ENCODE measurements at places on chromosomes 4 and X.

GRCh38 chrX:155313766-155314165 lies 20.6 kb downstream of the CLIC2 start:
- no peaks in the 10 kb centered on the region for H3K36me3 ChIP-seq
- no peak for DNase-seq
- H3K27ac ChIP-seq = no peak overlapping the region
- no peaks in the 10 kb centered on the region for H3K4me1 ChIP-seq
- H3K4me3 ChIP-seq = no peak overlapping the region
- no peaks in the 10 kb centered on the region for H3K27me3 ChIP-seq

- H3K27me3 ChIP-seq = no peaks in the 10 kb centered on the region
- H3K36me3 ChIP-seq = no peaks in the 10 kb centered on the region
- DNase-seq = no peak
Observed at GRCh38 chr4:1047106-1047975, 35.9 kb downstream of the FGFRL1 start.

DNA sequence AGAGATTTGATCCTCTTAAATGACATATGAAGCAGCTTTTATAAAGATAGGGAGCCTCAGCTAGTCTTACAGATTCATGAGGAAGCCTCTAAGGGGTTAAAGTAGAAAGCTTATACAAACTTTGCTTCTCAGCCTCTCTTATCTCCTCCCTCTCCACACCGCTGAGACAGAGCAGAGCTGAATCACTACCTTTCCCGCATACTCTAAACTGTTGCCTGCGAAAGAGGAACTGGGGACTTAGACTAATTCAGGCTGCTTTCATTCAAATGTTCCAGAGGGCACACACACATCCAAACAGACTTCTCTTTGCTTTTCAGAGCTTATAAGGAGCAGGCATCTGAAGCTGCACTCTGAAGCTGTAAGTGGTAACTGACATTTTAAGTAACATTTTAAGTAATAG lies at the start of gene SERTM2:
TSS of gene SERTM2 (plus strand) at position 169 of the 400 bp plus-strand sequence. CDS start 7,213 bp downstream, outside the sequence.
- H3K27me3 ChIP-seq = no peaks in the 10 kb centered on the region
- H3K4me1 ChIP-seq = no peaks in the 10 kb centered on the region
- DNase-seq = no peak
- no peak within 1 kb of the TSS for H3K27ac ChIP-seq
- no peaks in the 10 kb centered on the region for H3K36me3 ChIP-seq

DNA sequence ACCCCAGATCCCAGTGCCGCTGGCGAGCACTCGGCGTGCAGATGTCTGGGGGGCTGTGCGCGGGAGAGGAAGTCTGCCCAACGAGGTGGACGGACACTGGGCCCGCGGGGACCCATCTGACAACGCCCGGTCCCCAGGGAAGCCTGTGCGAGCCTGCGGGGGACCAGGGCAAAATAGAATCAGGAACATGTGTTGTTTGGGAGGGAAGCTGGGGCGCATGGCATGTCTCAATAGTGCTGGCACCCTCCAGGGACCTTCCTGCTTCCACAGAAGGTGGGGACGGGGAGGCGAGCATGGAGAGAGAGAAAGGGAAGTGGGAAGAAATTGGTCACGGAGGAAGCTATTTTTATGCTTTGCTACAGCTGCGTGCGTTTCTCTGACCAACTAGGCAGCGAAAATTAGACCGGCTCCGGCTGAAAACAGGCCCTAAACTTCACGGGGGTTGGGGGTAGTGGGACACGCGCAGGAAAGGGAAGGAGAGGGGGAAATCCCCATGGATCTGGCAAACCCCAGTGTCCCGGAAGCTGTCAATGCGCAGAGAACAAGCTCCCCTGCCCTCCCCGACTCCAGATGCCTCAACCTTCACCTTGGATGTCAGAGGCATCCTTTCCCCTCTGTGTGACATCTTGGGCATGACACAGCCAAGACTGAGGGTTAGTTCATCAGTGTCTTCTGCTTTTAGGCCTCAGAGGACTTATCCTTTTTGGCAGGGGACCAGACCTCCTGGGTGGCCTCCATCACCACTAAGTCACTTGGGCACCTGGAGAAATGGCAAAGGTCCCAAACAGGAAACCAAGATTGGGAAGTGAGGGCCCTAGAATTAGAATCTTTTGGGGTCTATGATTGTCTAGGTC lies 169.8 kb upstream of the BCOR start:
- H3K27ac ChIP-seq = no peak overlapping the region
- H3K4me3 ChIP-seq = peak overlapping the region; percentile 76
- H3K36me3 ChIP-seq = no peaks in the 10 kb centered on the region
- peaks cover 16% of the 10 kb centered on the region for H3K4me1 ChIP-seq

GRCh38 chr4:7389101-7389701 lies 45.5 kb downstream of the PSAPL1 start:
- H3K27ac ChIP-seq = no peak overlapping the region
- H3K4me3 ChIP-seq = no peak overlapping the region
- H3K4me1 ChIP-seq = no peaks in the 10 kb centered on the region
- no peaks in the 10 kb centered on the region for H3K36me3 ChIP-seq
- no peak for DNase-seq
- H3K27me3 ChIP-seq = peaks cover 31% of the 10 kb centered on the region

DNA sequence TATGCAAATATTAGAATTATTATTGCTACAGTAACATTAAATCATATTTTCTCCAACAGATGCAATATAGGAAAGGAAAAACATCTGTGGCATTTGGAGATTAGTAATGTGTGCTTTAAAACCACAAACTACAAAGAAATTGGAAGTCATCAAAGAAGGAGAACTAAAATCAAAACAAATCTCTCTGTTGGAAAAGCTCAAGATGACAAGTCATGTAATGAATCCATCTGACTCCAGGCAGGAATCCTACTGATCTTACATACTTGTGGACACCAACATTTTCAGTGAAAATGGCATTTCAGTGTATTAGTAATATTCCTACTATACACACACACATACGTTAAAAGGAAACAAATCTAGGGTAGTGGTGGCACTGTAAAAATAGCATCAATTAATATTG lies 98.2 kb downstream of the SLC39A8 start:
- H3K4me1 ChIP-seq = no peaks in the 10 kb centered on the region
- no peak overlapping the region for H3K27ac ChIP-seq
- H3K4me3 ChIP-seq = no peak overlapping the region
- DNase-seq = no peak

GRCh38 chr4:10977534-10977933 lies 293.0 kb upstream of the CLNK start:
- H3K27ac ChIP-seq = no peak overlapping the region
- no peak for DNase-seq
- no peak overlapping the region for H3K4me3 ChIP-seq
- H3K4me1 ChIP-seq = no peaks in the 10 kb centered on the region
- no peaks in the 10 kb centered on the region for H3K36me3 ChIP-seq

DNA sequence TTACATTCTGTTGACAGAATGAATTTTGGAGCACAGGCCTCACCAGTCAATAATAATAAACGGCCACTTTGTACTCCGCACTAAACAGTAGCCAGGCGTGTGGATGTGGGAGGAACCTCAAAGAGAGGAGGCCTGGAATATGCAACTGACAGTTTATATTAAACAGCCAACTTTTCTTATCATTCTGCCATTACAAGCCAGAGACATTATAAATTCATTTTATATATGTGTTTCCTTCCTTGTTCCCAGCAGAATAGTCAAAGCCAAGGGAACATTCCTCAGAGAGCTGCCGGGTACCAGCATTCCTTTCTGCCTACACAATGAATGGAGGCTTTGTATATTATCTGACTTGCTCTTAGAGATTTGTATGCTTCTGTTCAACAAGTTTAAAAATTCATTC lies 436.5 kb upstream of the FTHL17 start:
- no peak overlapping the region for H3K4me3 ChIP-seq
- H3K27ac ChIP-seq = no peak overlapping the region
- H3K4me1 ChIP-seq = no peaks in the 10 kb centered on the region
- H3K27me3 ChIP-seq = no peaks in the 10 kb centered on the region
- DNase-seq = no peak

DNA sequence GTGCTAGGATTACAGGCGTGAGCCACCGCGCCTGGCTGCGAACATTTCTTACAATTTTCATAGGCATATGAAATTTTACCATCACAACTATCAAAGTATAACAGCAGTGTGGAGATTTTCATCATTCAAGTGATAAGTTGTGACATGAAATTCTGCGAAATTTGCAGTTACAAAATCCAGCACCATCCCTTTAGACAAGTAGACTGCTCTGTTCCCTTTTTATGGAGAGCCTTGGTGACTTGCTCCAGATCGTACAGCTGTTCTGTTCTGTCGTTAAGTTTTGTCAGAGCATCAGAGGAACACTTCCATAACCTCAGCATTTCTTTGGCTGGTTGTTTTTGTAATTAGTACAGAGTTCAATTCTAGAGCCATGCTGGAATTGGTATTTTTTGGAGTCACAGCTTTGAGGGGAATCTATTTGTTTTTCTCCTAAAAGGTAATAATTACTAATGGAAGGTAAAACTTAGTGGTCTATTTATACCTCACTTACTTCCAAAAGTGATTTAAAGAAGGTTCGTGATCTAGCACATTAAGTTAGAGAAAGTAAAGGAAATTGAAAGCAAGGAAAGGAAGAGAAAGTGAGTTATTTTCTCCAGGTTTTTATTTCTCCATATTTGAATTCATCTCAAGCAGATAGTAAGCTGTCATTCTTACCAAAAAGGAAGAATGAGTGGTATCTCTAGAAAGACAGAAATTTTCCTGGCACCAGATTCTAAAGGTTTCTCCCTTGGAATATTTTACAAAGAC lies 22.1 kb downstream of the ZRSR2 start:
- no peak overlapping the region for H3K4me3 ChIP-seq
- peaks cover 20% of the 10 kb centered on the region for H3K4me1 ChIP-seq
- H3K27me3 ChIP-seq = no peaks in the 10 kb centered on the region

GRCh38 chr4:100166297-100167039 lies 23.8 kb downstream of the DDIT4L start:
- no peak for DNase-seq
- H3K4me1 ChIP-seq = no peaks in the 10 kb centered on the region
- H3K27me3 ChIP-seq = no peaks in the 10 kb centered on the region
- no peak overlapping the region for H3K4me3 ChIP-seq

DNA sequence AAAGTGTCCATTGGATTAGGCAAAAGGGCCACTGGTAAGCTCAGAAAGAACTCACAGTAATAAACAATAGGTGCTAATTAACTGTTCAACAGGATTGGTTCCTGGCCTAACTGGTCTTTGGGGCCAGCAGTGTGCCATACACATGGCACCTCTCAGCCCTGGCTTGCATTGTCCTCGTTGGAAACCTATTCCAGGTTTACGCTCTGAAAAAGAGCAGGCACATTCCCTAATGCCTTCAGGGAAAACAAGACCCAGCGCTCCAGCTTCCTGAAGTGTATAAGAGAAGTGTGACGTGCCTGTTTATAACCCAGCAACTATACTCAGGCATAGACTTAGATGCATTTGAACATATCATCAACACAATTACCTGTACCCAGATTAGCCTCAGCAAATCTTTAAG lies 51.9 kb upstream of the RBM47 start:
- H3K27ac ChIP-seq = no peak overlapping the region
- no peaks in the 10 kb centered on the region for H3K36me3 ChIP-seq
- no peaks in the 10 kb centered on the region for H3K27me3 ChIP-seq

GRCh38 chrX:10972706-10973105 lies 138.4 kb upstream of the HCCS start:
- H3K4me3 ChIP-seq = no peak overlapping the region
- DNase-seq = no peak
- H3K27me3 ChIP-seq = no peaks in the 10 kb centered on the region
- H3K36me3 ChIP-seq = no peaks in the 10 kb centered on the region

DNA sequence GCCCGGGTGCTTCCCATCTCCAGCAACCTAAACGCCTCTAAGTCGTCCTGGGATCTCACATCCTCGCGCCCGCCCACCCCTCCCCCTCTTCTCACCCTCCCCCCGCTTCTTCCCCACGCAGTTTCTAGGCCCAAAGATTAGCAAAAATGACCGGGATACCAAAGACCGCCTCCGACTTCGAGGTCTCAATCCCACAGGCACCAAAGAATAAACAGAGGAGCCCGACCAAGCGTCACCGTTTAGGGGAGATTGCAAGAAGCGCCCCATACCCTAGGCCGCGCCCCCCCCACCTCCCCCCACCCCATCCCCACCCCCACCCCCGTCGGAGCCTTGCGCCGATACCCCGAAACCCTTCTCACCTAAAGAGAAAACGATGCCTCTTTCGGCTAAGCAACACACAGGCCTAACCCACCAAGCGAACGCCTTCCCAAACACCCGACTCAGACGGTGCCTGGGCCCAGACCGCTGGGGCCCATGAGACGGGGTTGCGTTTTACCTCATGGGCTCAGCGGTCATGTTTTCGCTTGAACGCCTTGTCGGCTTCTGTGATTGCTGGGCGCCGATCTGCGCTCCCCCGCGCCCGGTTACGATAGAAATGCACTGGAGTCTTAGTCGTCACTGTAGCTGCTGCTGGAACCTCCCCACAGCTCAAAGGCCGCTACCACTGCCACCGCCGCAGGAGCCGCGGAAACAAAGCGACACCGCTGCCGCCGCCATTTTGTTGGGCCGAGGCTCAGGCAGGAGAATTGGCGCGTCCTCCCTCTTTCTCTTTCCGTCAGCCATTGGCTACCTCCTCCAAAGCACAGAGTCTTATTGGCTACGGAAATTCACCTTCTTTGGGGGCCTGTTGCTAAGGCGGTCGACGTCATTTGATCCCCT lies at the start of gene ATRX:
TSS of gene ATRX (minus strand) at position 731 of the 879 bp plus-strand sequence. CDS start at position 516, 215 bp downstream.
- no peaks in the 10 kb centered on the region for H3K27me3 ChIP-seq
- peaks cover 25% of the 10 kb centered on the region for H3K4me1 ChIP-seq
- peak within 1 kb of the TSS; percentile 93 for H3K4me3 ChIP-seq

GRCh38 chr4:151355155-151355554 lies 29.8 kb upstream of the SH3D19 start:
- no peak overlapping the region for H3K4me3 ChIP-seq
- H3K4me1 ChIP-seq = no peaks in the 10 kb centered on the region

DNA sequence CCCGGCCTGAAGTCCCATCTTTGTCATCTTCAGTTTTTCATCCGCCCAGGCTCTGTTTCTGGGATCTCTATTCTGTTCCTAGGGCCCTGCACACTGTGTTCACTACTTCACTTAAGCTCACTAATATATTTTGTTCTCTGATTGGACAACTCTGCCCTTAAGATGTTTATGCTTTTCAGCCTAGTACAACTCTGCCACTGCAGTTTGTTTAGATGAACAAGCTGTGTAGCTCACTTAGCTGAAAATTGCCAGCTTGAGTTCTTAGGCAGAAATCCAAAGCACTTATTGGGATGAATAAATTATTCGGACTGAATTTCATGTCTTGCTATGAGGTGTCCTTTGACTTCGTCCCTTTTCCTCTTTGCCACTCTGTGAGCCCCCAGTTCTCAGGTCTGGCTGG lies 60.8 kb downstream of the NYX start:
- no peak overlapping the region for H3K4me3 ChIP-seq
- H3K27ac ChIP-seq = no peak overlapping the region
- no peaks in the 10 kb centered on the region for H3K36me3 ChIP-seq
- peaks cover 2% of the 10 kb centered on the region for H3K4me1 ChIP-seq
- DNase-seq = no peak

DNA sequence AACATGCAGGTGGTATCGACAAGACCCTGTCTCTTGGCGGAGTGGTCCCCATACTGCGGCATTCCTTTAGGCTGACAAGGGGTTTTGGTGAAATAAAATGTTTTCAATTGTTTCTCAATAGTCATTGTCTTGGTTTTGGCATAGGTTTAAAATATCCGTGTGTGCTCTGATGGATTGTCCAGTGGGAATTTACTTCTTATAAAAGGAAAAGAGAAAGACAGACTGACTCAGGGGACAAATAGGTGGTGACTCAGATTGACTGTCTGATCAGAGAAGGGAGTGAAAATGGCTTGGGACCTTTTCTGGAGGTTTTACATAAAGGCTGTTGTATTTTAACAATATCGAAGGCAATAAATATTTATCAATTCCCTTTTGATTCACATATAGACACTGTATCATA lies 129.8 kb downstream of the SORBS2 start:
- H3K36me3 ChIP-seq = no peaks in the 10 kb centered on the region
- H3K4me1 ChIP-seq = no peaks in the 10 kb centered on the region
- no peak for DNase-seq
- no peak overlapping the region for H3K27ac ChIP-seq
